ENCODE measurements at places on chromosomes 6 and 20.
A peak's percentile ranks its signal among the peaks of the same experiment; 100 is the strongest.

GRCh38 chr20:50038574-50038991, 55.8 kb downstream of the SNAI1 start:
- DNase-seq, result no peak

DNA sequence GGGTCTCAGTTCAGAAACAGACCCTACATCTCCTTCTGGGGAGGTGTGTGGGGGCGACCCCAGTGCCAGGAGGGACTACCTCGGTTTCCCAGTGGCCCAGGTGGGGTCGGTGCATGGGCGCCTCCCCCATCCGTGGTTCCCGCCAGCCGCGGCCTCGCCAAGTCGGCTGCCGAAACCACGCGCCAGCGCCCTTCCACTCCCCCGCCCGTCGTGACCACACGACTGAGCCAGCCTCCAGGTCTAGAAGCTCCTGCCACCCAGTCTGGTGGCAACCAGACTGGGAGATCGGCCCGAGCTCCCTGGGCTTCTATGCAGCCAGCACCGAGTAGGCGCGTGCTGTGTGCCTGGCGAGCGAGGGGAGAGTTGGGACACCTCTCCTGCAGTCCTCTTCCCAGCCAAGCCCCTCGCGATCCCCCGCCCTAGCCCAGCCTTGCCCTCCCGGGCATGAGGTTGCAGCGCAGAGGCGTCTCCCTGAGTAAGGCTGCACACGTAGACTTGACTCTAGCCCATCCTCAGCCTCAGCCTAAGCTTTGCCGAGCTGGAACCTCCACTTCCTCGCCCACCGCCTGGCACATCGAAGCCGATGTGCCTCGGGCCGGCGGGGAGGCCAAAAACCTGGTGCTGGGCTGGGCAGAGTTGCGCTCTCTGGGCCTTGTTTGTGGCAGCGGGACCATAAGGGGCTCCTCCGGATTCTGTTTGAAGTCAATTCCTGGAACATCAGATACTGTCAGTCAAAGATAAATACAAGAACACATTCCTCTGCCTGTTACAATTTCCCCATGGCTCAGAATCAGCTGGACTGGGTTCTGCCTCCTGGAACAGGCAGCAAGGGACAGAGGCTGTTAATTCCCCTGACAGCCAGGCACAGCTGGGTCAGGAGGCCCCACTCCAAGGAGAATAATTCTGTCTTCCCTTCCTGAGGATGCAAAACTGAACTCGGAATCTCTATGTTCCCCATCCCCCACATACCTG, 1.5 kb upstream of the CPNE5 start:
- DNase-seq, result no peak

DNA sequence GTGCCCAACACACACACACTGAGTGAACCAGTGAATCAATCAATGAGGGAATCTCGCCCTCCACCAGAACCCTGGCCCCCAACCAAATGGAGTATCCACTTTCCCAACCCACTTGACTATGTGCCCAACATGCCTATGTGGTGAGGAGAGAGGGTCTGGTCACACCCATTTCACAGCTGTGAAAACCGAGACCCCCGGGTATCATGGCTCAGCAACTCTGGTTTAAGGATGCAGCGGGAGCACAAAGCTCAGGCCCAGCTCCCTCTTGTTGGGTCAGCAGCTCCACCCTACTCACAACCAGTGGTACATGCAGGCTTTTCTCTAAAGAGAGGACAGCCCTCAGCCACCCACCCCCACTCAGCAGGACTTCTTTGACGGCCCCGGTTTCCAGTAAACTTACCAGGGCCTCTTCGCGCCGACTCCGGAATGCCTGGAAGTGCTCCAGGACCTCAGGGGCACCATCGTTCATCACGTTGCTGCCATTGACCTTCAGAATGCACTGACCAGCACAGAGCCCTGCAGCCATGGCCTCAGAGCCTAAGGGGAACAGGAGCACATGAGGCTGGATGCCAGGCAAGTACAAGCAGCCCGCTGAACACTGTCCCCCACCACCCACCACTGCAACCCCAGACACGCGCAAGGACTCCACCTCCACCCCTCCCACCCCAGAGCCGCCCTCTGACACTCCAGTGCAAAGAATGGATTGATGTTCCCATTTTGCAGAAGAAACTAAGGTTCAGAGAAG, 174.7 kb downstream of the PREX1 start:
- DNase-seq, result no peak

DNA sequence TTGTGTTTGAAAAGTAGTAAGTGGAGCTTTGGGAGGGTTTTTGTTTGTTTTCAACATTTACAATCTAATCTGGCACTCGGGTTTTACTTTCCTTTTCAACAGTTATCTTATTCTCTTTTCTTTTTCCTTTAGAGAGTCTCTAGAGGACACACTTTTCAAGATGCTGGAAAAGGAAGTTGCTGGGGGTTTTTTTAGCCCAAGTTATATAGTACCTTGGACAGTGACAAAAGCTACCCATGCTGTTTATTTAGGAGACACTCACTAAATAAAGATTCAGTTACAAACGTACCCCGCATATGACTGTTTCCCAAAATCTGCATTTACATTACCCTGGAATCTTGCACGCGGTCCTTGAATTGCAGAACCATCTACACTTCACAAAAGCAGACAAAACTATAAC, 78.8 kb downstream of the MAP7 start:
- DNase-seq, result no peak

DNA sequence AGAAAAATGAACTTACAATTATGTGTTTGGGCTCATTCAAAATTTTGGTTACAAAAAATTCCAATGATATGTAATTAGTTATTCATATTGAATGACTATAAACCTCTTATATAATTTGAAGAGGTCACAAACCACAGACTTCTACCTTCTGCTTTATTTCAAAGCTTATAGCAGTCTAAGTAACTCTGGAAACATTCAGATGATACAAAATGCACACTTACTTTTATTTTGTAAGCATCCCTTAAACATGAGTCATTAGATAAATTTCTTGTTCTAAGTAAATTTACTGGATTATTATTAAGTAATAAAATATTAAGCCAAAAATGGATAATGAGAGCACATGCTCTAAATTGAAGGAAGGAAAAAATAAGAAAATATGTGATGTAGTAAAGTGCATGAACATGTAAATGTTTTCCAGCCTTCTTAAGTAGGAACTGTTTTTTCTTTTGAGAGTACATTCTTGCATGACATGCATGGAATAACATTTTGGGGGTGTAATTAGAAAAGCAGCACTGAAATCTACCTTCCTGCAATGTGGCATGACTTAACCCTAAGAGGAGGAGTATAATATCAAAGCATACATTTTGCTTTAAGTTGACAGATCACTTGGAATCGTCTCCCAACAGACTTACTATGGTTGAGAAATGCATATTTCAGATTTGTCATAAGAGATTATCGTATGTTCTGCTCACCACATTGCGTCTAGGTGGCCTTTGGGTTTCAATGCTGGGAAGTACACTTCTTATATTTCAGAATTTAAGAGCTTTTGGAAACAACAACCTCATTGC, 372.7 kb upstream of the HSF2 start:
- no peak for DNase-seq

GRCh38 chr20:31569163-31570020, 35.7 kb upstream of the ID1 start:
- peak; percentile 60 for DNase-seq

GRCh38 chr6:138563650-138564049, 64.4 kb upstream of the NHSL1 start:
- DNase-seq, result no peak

DNA sequence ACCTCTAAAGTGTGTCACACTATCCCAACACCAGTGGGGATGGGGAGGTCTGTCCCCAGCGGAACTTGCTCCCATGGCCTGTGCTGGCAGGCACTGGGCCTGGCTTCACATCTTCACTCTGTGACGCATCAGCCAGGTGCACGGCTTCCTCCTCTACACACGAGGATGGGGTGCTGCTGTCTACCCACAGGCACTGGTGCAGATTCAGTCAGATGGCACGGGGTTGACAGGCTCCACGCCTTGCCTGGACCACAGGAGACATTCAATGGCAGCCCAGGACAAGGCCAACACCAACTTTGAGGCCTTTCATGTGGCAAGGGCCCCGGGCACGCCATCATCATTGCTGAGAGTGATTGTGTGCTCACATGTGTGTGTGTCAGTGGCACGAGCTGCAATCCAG, 92.4 kb downstream of the TMEM242 start:
- DNase-seq, result no peak

DNA sequence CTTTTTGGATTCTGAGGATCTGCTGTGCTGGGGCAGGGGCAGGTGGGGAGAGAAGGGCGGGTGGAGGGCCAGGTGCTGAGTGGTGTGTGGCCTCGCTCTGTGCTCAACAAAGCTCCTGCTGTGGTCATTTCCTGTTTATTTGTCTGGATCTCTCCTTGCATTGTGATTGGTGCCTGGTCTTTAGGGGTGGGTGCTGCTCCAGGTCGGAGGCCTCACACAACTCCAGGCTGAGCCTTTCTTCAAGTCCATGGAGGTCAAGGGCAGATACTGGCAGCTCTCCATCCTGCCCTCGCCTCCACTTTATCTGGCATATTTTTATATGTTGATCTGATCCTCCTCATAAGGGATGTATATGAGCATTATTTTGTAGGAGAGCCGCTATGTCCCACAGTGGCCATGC, 36.2 kb downstream of the HLA-F start:
- DNase-seq, result no peak

- DNase-seq, result no peak
Observed at GRCh38 chr20:16003310-16003709, 569.9 kb downstream of the KIF16B start.

DNA sequence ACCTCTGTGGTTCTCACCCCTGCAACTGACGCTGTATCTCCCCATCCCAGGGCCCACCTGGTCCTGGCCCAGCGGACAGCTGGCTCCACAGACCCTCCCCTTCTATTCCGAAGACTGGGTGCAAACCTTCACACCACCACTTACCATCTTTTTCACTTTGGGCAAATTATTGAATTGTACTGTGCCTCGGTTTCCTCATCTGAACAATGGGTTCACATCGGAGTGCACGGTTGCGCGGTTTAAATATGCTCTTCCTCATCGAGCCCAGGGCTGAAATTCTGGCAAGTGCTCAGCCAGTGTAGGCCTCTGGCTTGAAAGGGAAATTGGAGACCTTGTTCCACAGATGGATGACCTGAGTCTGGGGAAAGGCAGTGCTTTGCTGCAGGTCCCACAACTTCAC, 2.9 kb upstream of the ARFGAP1 start:
- DNase-seq, result no peak

GRCh38 chr20:5914859-5915258, 35.5 kb downstream of the TRMT6 start:
- DNase-seq, result no peak

GRCh38 chr20:33624399-33624798, 37.7 kb upstream of the C20orf144 start:
- no peak for DNase-seq

DNA sequence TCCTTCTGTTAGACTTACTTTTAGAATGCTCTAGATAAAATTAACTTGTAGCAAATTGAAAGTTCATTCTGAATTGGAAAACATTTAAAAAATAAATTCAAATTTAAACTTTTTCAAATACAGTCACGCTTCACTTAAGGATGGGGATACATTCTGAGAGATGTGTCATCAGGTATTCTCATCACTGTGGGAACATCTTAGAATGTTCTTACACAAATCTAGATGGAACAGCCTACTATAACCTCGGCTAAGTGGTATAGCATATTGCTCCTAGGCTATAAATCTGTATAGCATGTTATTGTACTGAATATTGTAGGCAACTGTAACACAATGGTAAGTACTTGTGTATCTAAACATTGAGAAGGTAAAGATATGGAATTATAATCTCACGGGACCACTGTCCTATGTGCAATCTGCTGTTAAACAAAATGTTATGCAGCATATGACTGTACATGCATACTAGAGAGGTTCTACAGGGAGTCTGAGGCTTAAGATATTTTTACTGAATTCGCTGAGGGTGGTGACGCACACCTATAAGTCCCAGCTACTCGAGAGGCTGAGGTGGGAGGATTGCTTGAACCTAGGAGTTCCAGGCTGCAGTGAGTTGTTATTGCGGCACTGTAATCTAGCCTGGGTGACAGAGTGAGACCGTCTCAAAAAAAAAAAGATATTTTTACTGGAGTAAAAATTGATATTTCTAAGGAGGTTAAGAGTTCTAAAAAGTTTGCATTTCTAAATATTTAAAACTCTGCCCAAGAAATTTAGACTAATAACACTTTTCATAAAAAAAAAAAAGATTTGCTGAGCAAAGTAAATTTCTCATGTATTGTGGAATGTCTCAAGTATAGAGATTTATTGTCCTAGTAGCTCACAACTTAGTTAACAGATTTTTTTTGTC, 87.3 kb upstream of the TULP1 start:
- DNase-seq, result no peak

- DNase-seq, result no peak
Observed at GRCh38 chr6:146984251-146984924, 219.8 kb upstream of the STXBP5 start.

- no peak for DNase-seq
Observed at GRCh38 chr20:42524058-42524457, 665.6 kb downstream of the PTPRT start.

GRCh38 chr20:55175081-55175480, 699.7 kb downstream of the DOK5 start:
- DNase-seq, result no peak

DNA sequence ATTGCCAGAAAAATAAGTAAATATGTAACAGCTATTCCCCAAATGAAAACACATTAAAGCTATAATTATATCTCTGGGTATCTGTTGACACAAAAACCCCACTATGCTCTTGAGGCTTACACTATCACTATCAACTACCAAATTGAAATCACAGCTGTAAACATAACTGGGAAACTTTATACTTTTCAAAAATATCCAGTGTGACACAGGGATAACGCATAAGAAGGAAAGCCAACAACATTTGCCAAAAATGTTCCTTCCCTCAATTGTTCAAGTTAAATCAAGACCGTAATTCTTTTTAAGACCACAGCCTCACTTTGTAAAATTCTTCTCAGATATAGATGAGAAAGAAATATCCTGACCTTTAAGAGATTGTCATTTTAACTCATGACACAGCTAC, 3.1 kb downstream of the ZHX3 start:
- DNase-seq, result no peak

GRCh38 chr20:3177746-3178485, 4.6 kb upstream of the LZTS3 start:
- no peak for DNase-seq

DNA sequence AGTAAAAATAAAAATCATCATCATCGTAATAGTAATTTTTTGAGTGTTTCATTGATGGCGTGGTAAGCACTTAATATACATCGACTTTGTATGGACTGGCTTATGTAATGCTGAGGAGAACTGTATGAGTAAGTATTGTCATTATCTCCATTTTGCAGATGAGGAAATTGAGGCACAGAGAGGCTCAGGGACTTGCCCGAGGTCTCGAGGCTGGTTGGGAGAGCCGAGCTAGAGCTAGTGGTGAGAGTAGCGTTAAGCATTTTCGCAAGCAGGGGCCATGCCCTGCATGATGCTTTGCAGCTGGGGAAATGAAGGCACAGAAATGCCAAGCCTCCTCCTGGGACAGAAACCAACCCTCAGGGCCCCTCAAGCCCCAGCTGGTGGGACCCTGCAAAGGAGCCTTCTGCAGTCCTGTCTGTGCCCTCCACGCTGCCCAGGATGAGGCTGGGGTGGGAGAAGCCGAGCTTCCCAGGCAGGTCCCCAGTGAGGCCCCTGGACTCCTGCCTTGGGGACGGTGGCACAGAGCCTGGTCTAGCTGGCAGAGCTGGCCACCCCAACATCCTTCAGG, 31.1 kb upstream of the STX16 start:
- no peak for DNase-seq

- no peak for DNase-seq
Observed at GRCh38 chr20:38260378-38261053, at the start of gene KIAA1755. Gene KIAA1755, minus strand, starts transcription at chr20:38260735. Its CDS starts 235 bp downstream, at chr20:38260500.

Data from stimulated activated CD8-positive, alpha-beta memory T cell treated with anti-CD3 and anti-CD28 coated beads, Interleukin-2, amount 100 ng/mL, for 48 hours (primary cell).